ENCODE measurements at places on chromosomes 7 and 10. TPM values are rescaled to one million over a fixed set of nuclear protein-coding genes. Genes with fewer than 3 reads are reported as not detected.

SP4 gene
- total RNA-seq = 23.7 TPM

MMRN2 gene
- 0.05 TPM for total RNA-seq

SLC26A3 gene
- not detected for total RNA-seq

SLC18A3 gene
- total RNA-seq = not detected

RHOBTB1 gene
- not detected for total RNA-seq

TAS2R4 gene
- total RNA-seq = 1.1 TPM

TDRD1 gene
- 0.09 TPM for total RNA-seq

PLEKHA1 gene
- total RNA-seq = 8.7 TPM

PAPOLB gene
- total RNA-seq = 0.05 TPM

PVRIG gene
- total RNA-seq = 26.7 TPM

LIPK gene
- not detected for total RNA-seq

CCT6A gene
- total RNA-seq = 122 TPM

PARP12 gene
- total RNA-seq = 71.5 TPM

PTF1A gene
- not detected for total RNA-seq

IDI2 gene
- not detected for total RNA-seq

ASL gene
- total RNA-seq = 13.8 TPM

NRP1 gene
- total RNA-seq = 0.72 TPM

SLC18A2 gene
- total RNA-seq = not detected

TAS2R41 gene
- total RNA-seq = not detected

SPAG6 gene
- 0.37 TPM for total RNA-seq

CFAP70 gene
- total RNA-seq = 0.95 TPM

HOXA13 gene
- not detected for total RNA-seq

KAT6B gene
- total RNA-seq = 27.9 TPM

LIPN gene
- total RNA-seq = not detected

NAT16 gene
- not detected for total RNA-seq

TMEM196 gene
- not detected for total RNA-seq

TMEM139 gene
- total RNA-seq = 1.3 TPM

CAMK1D gene
- total RNA-seq = 25.3 TPM

C10orf95 gene
- 0.21 TPM for total RNA-seq

KAZALD1 gene
- total RNA-seq = 0.49 TPM

TMEM168 gene
- 25.6 TPM for total RNA-seq
